ENCODE measurements at places on chromosomes 4 and X. TPM values are rescaled to one million over a fixed set of nuclear protein-coding genes. Genes with fewer than 3 reads are reported as not detected.

The POU4F2 gene
- polyA plus RNA-seq: not detected

The RAI2 gene
- polyA plus RNA-seq: not detected

The SYN1 gene
- polyA plus RNA-seq: not detected

The SERPINA7 gene
- not detected for polyA plus RNA-seq

The ENOX2 gene
- 19.1 TPM for polyA plus RNA-seq

The MXRA5 gene
- polyA plus RNA-seq: not detected

The COL25A1 gene
- not detected for polyA plus RNA-seq

The ATP8A1 gene
- 15.0 TPM for polyA plus RNA-seq

The DMRTC1B gene
- 5.9 TPM for polyA plus RNA-seq

The GPRASP2 gene
- 0.74 TPM for polyA plus RNA-seq

The BEX1 gene
- polyA plus RNA-seq: not detected

The BTC gene
- polyA plus RNA-seq: not detected

The N4BP2 gene
- polyA plus RNA-seq: 6.1 TPM

The SPANXD gene
- not detected for polyA plus RNA-seq

The VCX2 gene
- not detected for polyA plus RNA-seq

Data from IgD-negative memory B cell (primary cell).